Activated CD4-positive, alpha-beta T cell treated with anti-CD3 and anti-CD28 coated beads, Interleukin-2, amount 50 U/mL, for 1 hour (primary cell): ENCODE measurements at places on chromosomes 5 and 9.

DNA sequence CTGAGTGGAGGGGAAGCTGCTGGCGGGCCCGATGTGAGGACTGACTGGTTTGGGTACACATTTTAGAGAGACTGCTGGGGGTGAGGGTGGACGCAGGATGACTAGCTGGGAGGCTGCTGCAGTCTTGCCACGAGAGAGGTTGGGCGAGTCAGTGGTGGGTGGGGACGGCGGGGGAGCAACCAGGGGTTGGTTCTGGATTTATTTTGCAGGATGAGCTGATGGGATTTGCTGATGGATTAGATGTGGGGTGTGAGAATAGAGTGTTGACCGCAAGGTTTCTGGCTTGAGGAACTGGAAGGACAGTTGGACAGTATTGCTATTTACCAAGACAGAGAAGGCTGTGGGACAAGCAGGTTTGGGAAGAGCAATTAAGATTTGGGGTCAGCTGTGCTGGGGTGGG lies 5.8 kb upstream of the NDST1 start:
- no peak for DNase-seq

DNA sequence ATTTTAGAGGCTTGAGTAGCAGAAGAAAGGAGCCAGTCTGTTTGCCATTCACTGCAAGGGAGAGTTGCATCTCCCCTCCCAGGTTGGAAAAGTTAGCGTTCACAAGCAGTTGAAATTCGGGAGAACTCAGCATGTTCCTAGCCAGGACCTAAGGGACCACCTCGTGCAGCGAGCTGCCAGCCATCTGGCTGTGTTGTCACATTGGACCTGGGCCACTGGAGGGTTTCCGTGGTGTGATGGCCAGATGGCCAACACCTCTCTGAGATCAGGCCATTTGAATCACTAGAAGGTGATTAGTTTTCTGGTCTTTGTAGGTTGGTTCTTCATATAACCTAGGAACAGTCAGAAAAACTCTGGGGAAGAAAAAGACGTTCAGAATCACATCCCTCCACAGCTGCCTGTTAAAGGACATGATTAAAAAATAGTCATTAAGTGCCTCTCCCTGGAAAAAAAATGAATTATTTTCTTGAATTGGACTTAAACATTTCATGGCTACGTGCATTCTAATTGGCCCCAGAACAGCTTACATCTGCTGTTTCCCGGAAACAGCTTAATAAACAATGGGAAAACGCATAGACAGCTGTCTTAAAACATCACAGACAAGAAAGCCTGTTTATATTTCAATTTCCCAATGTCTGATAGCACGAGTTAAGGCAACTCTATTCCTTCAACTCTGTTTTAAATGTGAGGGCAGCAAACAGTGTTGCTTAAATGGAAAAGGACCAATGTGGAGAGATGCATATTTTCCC lies 303.9 kb downstream of the TENT4A start:
- no peak for DNase-seq

DNA sequence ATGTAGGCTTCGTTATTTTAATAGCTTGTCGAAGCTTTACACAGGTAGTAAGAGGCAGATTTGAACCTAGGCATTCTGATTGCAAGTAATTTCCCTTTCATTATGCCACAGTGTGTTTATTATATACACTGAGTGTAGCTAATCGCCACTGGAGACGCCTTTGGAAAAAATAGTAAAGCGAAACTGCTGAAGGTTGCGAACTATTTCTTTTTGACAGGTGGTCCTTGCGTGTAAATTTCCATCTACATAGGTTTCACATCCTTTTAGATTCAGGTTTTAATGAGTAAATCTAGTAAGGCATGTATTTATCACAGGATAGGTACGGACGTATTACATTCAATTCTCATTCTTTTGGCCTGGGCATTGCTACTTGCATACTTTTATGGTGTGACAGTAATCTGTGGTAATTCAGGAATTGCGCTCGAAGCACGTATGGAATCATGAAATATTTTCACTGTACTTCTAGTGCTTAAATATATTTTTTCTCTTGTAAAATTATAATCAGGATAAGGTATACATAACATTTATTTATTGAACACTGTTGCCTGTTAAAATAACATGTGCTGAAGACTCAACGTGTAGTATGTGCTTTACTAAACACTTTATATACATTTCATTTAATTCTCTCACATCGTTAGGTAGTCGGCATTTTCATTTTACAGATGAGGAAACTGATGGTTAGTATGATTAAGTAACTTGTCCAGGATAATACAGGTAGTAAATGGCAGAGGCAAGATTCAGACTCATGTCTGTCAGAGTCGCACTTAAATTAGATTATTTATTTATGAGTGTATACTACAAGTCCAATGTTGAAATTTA lies 1.8 kb downstream of the MARCHF6 start:
- no peak for DNase-seq

GRCh38 chr5:95709967-95710650 lies 21.0 kb upstream of the RHOBTB3 start:
- DNase-seq: no peak

DNA sequence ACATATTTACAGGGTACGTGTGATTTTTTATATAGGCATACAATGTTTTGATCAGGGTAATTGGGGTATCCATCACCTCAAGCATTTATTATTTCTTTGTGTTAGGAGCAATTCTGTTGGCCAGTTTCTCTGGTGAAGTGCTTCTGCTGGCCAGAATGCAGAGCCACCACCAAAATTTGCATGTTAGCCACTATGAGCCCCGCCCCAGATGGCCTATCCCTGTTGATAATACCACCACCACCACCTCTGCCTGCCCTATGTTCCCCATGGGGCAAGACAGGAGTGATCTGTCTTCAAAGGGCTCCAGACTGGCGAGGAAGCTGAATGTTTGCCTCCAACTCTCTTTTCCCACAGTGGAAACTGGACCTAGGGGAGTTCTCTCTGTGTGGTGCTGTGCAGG lies 26.0 kb upstream of the JAK2 start:
- DNase-seq: no peak
